NB4 (cell line): ENCODE measurements at places on chromosomes 5 and 9.

DNA sequence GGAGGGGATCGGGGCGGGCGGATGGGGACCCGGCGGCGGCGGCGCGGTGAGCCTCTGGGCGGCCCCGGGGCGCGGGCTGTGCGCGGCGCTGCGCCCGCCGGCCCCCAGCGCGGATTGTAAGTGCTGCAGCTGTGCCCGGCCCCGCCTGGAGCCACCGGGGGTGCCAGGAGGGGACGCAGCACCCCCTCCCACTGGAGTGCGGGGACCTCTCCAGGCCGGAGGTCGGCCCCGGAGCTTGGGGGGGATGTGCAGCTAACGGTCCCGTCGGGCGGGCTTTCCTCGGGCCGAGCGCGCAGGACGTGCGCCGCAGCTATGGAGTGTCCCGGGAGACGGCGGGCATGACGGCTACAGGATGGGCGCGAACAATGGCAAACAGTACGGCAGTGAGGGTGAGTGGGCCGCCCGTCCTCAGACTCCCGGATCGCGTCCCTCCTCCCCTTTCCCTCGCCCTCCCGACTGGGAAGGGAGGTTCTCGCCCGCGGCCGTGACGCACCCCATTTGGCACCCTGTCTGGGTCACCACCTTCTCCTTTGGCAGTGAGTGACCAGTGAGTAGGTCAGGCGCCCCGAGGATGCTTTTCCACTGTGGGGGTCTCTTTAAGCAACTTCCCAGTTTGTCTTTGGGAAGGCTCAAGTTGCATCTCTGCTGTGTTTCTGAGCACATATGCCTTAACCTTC lies 483 bp downstream of the FBXL7 start:
- no peak for DNase-seq

DNA sequence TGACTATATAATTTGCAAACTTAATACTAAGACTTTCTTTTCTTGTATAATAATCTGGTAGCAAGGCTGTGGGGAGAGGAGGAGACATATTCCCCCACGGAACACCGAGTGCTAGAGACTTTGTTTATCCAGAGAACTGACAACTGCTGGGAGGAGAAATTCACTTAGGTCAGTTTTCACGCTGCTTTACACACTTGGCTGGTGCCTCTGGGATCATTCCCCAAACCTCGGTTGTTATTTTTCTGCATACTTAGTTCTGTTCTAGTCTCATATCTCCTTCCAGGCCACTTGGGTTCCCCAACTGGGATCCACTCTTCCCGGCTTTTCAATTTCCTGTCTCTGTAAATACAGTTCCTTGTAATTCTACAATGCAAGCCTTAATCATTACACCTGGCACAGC lies 238.2 kb upstream of the ADAMTS16 start:
- DNase-seq = no peak

GRCh38 chr9:96061293-96061987 lies 185.9 kb downstream of the ERCC6L2 start:
- DNase-seq = peak; percentile 57

GRCh38 chr9:127494304-127494702 lies 43.0 kb downstream of the LRSAM1 start:
- DNase-seq = no peak

DNA sequence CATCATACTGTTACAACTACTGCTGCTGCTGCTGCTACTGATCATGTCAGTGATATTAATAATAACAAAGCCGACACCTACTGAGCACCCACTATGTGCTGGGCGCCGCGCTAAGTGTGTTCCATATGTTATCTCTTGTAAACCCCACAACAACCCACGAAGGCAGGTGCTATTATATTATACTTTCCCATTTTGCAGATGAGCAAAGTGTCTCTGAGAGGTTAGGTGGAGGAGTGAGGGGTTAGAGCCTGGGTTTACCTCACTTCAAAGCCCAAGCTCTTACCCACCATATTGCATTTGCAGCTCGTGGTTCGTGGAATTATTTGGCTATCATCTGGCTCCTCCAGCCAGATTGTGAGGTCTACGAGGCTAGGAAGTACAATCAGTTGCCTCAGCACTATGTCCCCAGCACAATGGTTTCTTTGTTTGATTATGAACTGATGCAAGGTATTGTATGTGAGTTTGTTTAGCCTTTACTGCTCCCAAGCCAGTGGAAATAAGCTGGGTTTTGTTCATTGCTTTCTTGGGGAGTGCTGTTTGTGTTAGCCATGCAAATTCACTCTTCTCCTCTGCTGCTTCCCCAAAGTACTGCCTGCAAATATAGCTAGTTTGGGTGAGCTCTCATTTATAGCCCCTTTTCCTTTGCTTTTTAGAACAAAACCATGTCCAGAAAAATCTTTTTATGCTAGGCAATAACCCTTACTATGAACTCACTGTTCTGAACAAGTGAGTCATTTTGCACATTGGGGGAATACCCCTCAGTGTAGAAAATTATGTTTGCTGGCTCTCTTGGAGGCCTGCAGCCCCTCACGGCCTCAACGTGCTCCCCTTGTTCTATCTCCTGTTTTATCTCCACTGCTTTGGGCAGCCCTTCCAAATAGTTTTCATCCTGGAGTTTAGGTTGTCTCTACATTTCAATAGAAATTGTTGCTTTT lies 47.9 kb downstream of the ALG2 start:
- no peak for DNase-seq

- no peak for DNase-seq
Observed at GRCh38 chr9:4423207-4423610, 67.1 kb upstream of the SLC1A1 start.

DNA sequence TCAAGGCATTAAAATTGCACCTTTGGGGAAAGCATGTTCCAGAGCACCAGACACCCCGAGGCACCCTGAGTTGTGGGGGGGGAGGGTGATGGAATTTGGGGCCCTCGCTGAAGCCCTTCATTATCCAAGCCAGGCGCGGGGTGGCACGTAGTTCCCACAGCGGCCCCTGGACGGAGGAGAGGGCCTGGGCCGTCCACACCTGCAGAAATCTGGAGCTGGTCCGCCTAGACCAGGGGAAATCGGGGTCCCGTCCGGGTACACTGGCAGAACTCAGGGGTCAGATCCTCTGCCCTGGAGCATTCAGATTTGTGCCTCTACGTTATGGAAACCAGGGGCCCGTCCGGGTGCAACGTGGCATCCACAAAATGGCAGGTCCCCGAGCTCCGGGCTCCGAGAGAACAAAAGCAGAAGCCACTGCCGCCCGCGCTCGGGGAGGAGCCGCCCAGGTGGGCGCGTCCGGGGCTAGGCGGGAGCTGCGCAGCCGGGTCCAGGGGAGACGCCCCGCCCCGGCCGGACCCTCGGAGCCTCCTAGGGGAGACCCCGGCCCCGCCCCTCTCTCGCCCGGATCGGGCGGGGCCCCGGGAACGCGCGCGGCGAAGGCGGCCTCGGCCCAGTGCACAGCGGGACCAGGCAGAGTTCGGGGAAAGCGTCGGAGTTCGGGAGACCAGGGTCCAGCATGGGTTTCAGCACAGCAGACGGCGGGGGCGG lies at the start of gene PLEKHG4B:
Gene PLEKHG4B (plus strand): TSS at position 613 of the 708 bp plus-strand sequence. CDS start 64 bp downstream, at position 677.
- no peak for DNase-seq

- DNase-seq = peak; percentile 66
Observed at GRCh38 chr9:98550206-98550820, 158.4 kb downstream of the GABBR2 start.

GRCh38 chr9:99894826-99895225 lies 11.6 kb upstream of the STX17 start:
- no peak for DNase-seq

DNA sequence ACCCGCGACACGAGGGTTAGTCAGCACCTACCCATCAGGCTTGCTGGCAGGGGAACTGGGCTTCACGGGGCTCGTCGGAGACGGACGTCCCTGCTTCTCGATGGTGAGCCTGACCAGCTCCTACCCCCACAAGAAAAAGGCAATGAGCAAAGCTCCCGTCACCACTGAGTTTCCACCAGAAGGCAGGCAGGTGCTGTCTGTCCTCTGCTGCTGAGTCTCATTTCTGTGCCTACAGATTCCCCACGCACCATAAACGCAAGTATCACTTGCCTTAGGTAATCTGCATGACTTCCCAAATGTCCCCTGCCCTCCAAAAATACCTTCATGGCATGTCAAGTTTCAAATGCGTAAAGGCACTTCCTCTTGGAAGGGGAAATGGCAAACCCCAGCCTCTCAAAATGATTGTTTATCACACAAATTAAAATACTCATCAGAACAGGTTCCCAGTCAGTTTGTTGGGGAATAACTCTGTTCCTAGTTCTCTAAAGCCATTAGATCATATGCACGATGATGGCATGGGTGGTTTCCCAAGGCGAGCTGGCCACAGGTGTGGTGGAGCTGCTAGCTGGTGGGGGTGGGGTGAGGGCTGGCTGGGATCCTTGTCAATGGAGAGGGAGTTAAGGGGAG lies 85.0 kb downstream of the PRRT1B start:
- no peak for DNase-seq

DNA sequence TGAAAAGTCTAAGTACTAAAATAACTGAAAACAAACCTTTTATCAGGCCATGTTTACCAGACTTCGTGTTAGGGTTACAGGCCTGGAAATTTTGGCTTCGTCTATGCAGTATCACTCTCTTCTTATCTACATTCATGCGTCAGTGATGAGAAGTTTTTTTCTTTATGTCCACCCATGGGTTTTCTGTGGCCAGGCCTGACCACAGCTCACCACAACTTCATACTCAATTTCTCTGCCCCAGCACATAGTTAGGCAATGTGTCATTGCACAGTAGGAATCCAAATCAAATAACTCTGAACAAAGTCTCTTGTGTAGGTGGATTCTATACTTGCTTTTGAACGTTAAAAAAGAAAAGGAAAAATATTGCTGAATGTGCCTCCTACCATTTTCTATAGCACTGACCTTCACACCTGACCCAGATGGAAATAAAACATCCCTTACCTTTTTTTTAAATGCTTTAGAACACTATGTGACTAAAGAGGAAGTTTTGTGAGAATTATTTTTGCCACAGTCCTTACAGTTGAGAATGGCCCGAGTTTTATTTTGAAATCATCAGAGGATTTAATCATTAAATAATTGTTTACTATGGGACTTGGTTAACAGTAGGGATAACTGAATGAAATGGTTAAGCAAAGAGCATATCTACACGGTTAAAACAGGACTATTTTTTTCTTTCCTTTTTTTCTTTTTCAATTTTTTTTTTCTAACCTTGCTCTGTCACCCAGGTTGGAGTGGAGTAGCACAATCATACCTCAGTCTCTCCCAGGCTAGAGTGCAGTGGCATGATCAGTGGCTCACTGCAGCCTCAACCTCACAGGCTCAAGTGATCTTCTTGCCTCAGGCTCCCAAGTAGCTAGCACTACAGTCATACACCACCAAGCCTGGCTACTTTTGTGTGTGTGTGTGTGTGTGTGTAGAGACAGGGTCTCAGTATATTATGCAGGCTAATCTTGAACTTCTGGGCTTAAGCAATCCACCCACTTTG lies 1247.0 kb upstream of the ACO1 start:
- DNase-seq = peak; percentile 26

- DNase-seq = peak; percentile 87
Observed at GRCh38 chr5:81895307-81895706, 76.5 kb upstream of the ATG10 start.

DNA sequence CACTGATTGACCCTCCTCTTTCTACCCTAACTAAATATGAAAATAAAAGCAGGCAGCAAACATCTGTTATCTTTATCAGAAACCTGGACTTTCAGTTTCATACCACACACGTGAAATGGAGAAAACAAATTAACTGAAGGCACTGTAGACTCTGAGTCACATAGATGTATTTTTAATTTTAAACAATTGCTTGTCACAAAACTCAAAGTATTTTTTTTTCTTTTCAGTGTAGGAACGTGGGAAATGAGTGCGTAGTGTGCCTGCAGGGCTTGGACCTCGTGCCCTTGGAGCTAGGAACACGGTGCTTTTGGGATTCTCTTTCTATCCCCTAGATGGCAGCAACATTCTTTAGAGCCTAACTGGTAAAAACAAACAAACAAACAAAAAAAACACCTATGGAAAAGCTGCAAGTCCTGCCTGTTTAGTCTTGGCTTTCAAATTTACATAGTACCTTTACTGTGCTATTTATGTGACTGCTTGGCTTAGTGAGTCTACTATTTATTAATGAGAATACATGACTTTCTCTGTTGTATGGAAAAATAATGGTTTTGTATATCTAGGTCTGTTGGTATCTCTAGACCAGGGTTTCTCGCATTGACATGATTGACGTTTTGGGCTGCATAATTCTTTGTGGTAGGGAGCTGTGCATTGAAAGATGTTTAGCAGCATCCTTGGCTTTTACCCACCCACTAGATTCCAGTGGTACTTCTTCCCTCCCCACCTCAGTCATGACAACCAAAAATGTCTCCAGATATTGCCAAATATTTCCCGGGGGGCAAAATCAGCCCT lies 16.8 kb upstream of the ACTBL2 start:
- peak; percentile 29 for DNase-seq

GRCh38 chr5:139763930-139764791 lies 31.4 kb upstream of the PSD2 start:
- DNase-seq = no peak

DNA sequence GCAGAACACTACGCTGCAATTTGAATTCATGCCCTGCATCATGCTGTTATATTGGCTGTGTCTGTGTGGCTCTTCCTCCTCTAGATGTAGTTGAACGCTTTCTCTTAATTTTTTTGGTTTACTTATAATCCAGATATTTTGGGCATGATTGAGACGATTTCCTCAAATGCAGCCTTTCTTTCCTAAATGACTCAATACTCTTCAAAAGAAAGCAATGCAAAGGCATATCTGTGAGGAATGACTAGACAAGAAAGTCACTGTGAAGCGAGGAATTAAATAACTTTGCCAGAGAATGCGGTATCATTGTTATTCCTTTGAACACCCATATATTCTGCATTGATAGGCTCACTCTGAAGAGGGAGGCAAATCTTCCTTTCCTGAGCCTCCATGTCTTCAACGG lies 152.8 kb downstream of the YIPF5 start:
- no peak for DNase-seq
